HCT116 (cell line): ENCODE measurements at places on chromosomes 7 and 10.

DNA sequence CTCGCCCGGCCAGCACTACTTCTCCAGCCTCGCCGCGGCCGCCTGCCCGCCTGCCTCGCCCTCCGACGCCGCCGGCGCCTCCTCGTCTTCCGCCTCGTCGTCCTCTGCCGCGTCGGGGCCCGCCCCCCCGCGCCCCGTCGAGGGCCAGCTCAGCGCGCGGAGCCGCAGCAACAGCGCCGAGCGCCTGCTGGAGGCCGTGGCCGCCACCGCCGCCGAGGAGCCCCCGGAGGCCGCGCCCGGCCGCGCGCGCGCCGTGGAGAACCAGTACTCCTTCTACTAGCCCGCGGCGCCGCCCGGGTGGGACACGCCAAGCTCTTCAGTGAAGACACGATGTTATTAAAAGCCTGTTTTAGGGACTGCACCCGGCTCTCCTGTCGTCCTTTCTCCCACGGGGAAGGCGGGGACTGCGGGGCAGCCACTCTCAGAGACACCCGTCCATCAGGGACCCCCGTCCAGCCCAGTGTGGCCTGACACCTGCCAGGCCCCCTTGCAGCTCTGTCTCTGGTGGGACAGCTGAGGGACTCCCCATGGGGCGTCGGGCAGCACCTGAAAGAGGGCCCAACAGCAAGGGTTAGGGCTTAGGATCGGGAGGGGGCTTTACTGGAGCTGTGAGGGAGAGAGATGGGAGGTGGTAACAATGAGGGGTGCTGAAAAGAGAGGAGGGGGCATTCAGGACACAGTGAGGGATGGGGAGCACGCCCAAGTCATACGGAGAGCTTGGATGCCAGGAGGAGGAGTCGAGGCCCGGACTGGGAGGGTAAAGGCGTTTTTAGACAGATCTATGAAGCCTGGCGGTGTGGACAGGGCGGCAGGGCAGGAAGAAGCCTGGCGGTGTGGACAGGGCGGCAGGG lies 34.7 kb downstream of the SPDYE6 start:
- no peaks in the 10 kb centered on the region for H3K36me3 ChIP-seq
- no peak overlapping the region for H3K27ac ChIP-seq
- H3K4me1 ChIP-seq = peaks cover 9% of the 10 kb centered on the region
- no peak overlapping the region for H3K4me3 ChIP-seq

- no peaks in the 10 kb centered on the region for H3K27me3 ChIP-seq
- no peak for DNase-seq
- H3K4me1 ChIP-seq = peaks cover 11% of the 10 kb centered on the region
- no peak overlapping the region for H3K27ac ChIP-seq
- no peak overlapping the region for H3K4me3 ChIP-seq
- no peaks in the 10 kb centered on the region for H3K36me3 ChIP-seq
Observed at GRCh38 chr7:129108581-129108980, 35.9 kb upstream of the TSPAN33 start.

- no peaks in the 10 kb centered on the region for H3K36me3 ChIP-seq
- H3K27me3 ChIP-seq = no peaks in the 10 kb centered on the region
- H3K4me3 ChIP-seq = no peak overlapping the region
Observed at GRCh38 chr7:133570321-133570720, 317.4 kb downstream of the EXOC4 start.

DNA sequence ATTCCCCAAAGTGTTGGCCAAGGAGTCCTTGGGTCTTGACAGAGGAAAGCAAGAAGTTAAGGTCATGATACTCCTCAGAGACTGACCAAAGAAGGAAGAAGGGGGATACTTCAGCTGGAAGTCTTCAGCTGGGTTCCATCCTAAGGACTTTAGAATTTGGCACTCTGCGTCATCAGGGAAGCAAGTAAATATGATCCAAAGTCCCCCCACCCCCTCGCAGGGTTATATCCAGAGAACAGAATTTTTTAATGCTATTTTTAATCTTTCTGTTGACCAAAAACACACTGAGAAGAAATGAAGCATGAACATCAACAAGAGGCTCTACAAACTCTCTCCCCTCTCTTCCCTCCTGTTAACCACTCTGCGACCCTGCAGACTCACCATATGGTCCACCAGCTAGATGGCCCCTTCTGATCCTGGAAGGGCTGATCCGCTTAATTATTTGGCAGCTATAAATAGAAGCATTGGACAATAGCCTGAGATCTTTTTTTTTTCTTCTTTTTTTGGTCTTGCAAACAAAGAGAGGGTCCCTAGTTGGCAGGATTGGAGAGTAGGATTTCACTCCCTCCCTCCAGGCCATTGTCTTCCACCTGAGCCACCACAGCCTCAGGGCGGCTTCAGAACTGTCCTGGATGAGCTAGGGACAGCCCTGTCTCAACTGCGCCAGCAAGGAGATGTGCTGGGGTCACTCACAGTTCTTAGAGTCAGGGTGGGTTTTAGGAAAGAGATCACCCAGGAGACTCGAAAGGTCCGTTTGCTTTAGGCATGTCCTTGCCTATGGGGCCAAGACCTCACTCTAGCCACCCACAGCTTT lies 196.0 kb downstream of the KCNMA1 start:
- H3K36me3 ChIP-seq = no peaks in the 10 kb centered on the region
- DNase-seq = no peak
- no peaks in the 10 kb centered on the region for H3K4me1 ChIP-seq

- peaks cover 64% of the 10 kb centered on the region for H3K27me3 ChIP-seq
- H3K36me3 ChIP-seq = no peaks in the 10 kb centered on the region
- H3K4me3 ChIP-seq = 0 out of 2 replicates have a peak overlapping the region, but pooled peaks have one; percentile 24
- no peak overlapping the region for H3K27ac ChIP-seq
- no peaks in the 10 kb centered on the region for H3K4me1 ChIP-seq
- DNase-seq = no peak
Observed at GRCh38 chr10:114403541-114404161, 651 bp downstream of the AFAP1L2 start.

DNA sequence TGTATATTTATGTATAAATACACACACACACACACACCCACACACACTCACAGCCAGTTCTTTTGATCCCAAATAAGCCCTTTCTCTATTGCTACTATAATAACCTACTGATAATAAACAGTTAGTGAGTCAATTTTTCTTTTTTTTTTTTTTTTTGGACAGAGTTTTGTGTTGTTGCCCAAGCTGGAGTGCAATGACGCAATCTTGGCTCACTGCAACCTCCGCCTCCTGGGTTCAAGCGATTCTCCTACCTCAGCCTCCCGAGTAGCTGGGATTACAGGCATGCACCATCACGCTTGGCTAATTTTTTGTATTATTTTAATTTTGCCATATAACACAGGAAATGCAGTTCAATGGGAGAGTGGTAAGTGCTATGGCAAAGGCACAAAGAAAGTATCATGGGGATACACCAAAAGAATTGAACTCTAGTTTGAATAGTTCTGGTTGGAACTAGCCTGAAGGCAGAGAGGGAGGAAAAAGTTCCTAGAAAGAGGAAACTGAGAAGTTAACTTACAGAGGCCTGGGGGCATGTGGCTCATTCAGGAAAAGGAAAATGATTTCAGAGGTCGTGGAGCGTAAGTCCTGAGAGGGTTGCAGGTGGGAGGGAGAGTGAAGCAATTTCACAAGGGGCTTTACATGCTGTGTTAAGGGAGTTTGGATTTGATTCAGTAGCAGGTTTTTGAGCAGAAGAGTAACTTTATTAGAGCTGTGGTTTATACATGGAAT lies 44.4 kb upstream of the JCAD start:
- DNase-seq = no peak
- H3K27me3 ChIP-seq = no peaks in the 10 kb centered on the region
- H3K27ac ChIP-seq = no peak overlapping the region
- no peaks in the 10 kb centered on the region for H3K36me3 ChIP-seq
- no peak overlapping the region for H3K4me3 ChIP-seq
- no peaks in the 10 kb centered on the region for H3K4me1 ChIP-seq

GRCh38 chr10:63611078-63611477 lies 89.9 kb downstream of the REEP3 start:
- no peaks in the 10 kb centered on the region for H3K4me1 ChIP-seq
- H3K4me3 ChIP-seq = no peak overlapping the region
- no peak for DNase-seq

GRCh38 chr7:29217113-29217512 lies 22.5 kb downstream of the CHN2 start:
- H3K4me1 ChIP-seq = no peaks in the 10 kb centered on the region
- no peak for DNase-seq
- no peak overlapping the region for H3K4me3 ChIP-seq
- H3K27me3 ChIP-seq = no peaks in the 10 kb centered on the region

DNA sequence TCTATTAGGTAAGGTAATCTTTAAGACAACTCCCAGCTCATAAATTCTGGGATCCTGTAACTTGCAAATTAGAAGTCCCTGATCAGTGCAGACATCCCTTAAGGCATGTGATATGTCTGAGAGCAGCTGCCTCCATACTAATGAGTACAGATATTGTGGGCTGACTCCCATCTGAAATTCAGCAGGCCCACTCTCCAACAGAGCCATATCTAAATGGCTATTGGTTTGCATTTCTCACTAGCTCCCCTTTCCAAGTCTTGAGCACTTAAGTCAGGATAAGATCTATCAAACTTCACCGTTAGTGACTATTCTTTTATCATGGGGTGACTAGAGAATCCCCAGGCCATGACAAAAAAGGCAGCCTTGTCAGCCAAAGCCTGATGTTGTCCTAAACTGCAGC lies 785.4 kb downstream of the IPMK start:
- H3K27ac ChIP-seq = no peak overlapping the region
- H3K4me3 ChIP-seq = no peak overlapping the region
- DNase-seq = no peak
- H3K27me3 ChIP-seq = no peaks in the 10 kb centered on the region
- H3K4me1 ChIP-seq = no peaks in the 10 kb centered on the region

DNA sequence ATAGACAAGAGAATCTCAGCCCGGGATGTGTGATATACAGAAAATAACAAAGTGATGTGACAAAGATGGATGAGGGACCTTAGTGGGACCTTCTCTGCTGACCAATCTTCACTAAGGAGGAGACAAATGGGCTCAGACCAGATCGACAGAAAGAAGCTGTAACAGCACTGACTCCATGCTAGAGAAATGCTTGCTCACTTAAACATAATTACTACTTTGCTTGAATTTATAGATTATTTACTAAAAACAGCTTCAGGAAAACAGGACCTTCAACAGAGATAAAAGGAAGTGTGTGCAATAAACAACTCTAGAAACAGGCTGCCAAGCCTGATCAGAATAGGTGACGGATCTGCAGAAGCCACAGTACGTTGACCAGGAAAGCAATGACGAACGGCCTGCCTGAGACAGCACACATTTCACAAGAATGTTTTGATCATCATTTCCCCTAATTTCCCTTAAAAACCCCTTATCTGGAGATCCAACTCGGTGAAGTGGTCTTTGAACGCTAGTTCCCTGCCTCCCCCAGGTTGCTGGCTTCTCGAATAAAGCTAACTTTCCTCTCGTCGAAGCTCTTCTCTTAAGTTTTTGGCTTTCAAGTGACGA lies 98.4 kb upstream of the STEAP1B start:
- H3K36me3 ChIP-seq = no peaks in the 10 kb centered on the region
- DNase-seq = no peak
- no peaks in the 10 kb centered on the region for H3K4me1 ChIP-seq
- H3K27me3 ChIP-seq = no peaks in the 10 kb centered on the region
- no peak overlapping the region for H3K27ac ChIP-seq

- no peak overlapping the region for H3K4me3 ChIP-seq
- no peaks in the 10 kb centered on the region for H3K4me1 ChIP-seq
- H3K36me3 ChIP-seq = no peaks in the 10 kb centered on the region
- H3K27me3 ChIP-seq = no peaks in the 10 kb centered on the region
Observed at GRCh38 chr10:28951484-28951883, 274.2 kb downstream of the BAMBI start.

GRCh38 chr10:113680190-113681111 lies 739 bp downstream of the CASP7 start:
- H3K4me3 ChIP-seq = peak overlapping the region; percentile 97
- DNase-seq = no peak
- peaks cover 7% of the 10 kb centered on the region for H3K4me1 ChIP-seq
- H3K27ac ChIP-seq = peak overlapping the region; percentile 90
- no peaks in the 10 kb centered on the region for H3K27me3 ChIP-seq

DNA sequence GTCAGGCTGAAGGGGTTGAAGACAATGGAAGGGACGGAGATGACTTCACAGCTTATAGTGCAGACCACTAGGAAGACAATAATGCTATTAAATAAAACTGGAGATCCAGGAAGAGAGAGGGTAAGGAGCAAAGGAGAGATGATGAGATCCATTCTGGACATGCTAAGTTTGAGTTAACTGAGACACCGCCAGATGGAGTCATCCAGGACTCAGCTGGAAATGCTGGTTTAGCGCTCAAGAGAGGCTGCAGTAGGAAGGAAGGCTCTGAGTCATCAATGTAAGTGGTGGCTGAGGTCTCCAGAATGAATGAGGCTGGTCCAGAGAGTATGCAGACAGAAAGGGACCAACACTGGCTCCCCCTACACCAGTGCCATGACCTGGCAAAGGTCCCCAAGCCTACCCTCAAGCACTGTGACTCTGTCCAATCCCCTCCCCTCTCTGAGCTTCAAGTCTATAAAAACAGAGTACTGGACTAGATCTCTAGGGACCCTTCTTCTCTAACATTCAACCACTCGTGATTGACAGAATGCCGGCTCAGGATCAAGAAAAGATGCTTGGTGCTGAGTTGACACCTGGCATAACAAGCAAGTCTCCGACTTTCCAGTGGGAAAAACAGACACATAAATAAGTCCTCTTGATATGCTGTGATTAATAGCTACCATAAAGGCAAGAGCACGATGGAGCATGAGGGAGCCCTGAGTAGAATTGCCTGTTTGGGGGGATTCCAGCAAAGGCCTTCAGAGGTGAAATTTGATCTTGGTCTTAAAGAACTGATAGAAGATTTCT lies 8.9 kb downstream of the GFRA1 start:
- H3K4me3 ChIP-seq = no peak overlapping the region
- H3K27me3 ChIP-seq = peaks cover 61% of the 10 kb centered on the region
- no peaks in the 10 kb centered on the region for H3K4me1 ChIP-seq
- DNase-seq = no peak
- H3K27ac ChIP-seq = no peak overlapping the region
- H3K36me3 ChIP-seq = no peaks in the 10 kb centered on the region

DNA sequence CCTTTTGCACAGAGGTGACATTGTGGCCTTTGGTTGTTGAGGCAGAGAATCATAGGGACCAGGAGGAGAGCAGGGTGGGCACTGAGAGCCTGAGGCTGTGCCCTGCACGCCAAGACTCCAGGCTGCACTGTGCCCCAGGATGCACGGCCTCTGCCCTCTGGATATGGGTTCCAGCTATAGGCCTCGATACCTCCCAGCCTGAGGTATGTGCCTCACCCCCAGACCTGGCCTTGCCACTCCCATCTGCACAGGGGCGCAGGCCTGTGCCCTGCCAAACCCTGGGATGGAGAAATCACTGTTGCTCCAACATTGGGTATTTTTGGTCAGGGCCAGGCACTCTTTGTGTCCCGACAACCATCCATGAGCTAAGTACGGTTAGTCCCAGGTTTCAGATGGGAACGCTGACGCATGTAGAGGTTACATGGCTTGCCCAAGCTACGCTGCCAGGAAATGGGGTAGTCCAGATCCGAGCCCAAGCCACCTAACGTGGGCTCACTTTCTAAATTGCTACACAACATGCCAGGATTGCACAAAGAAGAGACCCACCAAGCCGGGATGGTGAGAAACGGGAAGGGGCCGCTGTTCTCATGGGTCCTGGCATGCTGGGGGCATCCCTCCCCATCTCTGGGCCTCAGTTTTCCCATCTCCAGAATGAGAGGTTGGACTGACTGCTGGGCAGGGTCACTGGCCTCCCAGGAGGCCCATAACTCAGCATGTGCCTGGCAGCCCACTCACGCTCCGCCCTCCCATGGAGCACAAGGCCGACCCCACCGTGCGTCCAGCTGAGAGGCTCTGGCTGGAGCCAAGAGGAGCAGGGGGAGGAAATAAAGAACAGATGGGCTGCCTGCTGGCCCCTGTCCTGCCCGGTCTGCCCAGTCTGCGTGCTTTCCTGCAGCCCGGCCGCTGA lies 44.2 kb downstream of the ZCCHC24 start:
- peaks cover 6% of the 10 kb centered on the region; the same call in 1 of the 2 replicates for H3K4me1 ChIP-seq
- H3K27me3 ChIP-seq = no peaks in the 10 kb centered on the region
- DNase-seq = no peak
- H3K27ac ChIP-seq = no peak overlapping the region
- H3K36me3 ChIP-seq = no peaks in the 10 kb centered on the region
